Activated CD4-positive, alpha-beta T cell treated with anti-CD3 and anti-CD28 coated beads for 48 hours (primary cell): ENCODE measurements at places on chromosomes 1 and 21.
A peak's percentile ranks its signal among the peaks of the same experiment; 100 is the strongest.

DNA sequence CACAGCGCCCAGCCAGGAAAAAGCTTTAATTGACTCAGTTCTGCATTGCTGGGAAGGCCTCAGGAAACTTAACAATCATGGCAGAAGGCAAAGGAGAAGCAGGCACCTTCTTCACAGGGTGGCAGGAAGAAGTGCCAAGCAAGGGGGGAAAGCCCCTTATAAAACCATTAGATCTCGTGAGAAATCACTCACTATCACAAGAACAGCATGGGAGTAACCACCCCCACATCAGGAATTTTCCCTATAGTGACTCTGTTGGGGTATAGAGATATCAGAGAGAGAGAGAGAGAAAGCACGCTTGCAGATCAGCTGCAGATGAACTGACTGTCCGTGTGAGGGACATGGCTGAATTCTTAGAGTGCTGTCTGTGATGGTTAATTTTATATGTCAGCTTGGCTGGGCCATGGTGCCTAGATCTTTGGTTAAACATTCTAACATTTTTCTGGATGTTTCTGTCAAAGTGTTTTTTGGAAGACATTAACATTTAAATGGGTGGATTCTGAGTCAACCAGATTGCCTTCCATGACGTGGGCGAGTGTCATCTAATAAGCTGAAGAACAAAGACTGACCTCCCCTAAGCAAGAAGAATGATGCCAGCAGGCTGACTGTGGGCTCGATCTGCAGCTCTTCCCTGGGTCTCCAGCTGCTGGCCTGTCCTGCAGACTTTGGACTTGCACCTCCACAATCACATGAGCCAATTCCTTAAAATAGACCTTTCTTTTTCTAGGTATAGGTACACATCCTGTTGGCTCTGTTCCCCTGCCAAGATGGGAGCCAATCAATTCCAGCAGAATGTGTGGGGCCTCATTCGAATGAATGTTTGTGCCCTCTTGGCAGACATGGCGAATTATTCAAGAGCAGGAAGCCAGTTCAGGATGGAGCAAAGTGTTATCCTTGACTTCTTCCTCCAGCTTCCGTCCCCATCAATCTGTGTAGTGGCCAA is 21.4 kb upstream of the CPT2 start:
- no peak for DNase-seq

DNA sequence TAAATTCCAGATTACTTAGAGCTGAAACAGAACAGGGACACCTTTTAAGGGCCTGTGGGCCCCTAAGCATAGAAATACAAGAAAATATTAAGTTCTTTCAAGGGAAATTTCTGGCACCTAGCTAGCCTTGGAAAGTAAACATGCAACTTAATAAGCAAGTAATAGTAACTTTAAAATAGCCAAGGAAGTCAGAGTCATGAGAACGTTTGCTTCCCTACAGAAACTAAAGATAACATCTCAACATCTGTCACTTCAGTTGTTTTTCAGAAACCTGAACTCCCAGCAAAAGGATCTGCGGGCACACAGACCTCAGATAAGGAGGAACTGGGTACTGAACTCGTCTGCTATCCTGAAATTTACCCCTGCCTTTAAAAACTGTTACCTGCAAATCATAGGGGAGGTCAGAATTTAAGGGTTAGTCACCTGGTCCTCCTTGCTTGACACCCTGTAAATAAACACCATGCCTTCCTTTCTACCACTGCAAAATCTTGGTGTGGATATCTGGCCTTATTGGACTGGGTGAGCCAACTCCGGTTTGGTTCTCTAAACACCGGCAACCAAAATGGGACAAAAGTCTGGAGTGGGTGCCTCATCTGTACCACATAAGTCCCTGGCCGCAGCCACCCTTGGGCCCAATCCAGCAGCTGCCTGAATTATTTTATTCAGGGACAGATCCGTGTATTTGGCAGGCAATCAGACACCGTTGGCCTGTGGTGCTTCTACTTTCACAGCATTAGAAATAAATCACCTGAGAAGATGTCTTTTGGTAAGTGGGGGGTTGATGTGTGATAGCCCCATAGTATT is 27.9 kb downstream of the NRDC start:
- no peak for DNase-seq

DNA sequence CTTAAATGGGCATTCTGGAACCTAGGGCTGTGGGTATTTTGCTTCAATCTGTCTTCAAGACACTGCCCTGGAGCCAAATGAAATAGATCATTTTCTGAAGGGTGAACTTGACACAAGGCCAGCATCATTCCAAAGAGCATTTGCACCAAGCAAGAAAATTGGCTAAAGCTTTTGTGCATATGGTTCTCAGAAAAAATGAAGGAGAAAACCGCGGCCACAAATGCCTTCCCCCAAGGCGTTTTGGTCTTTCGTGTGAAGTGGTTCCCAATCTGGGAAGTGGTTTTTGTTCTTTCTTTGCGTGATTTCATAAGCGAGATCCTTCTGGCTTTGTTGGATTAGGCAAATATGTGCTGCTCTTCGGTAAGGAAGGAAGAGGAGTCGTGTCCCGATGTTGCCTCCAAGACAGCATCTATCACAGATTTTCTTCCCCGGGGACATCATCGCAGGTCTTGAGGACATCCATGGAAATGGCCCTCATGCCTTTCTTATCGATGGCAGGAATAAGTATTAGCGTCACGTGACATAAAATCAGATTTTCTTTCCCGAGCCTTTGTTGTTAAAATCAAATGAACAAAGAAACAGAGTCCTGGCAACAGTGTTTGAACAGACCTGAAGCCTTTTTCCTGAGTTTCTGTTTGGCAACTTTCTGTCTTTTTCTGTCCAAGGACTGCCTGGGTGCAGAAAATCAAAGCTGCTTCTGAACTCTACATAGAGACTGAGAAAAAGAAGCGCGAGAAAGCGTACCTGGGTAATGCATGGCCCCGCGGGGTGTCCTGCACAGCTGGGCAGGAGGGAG is 31.0 kb downstream of the ATP5PO start:
- DNase-seq: no peak

DNA sequence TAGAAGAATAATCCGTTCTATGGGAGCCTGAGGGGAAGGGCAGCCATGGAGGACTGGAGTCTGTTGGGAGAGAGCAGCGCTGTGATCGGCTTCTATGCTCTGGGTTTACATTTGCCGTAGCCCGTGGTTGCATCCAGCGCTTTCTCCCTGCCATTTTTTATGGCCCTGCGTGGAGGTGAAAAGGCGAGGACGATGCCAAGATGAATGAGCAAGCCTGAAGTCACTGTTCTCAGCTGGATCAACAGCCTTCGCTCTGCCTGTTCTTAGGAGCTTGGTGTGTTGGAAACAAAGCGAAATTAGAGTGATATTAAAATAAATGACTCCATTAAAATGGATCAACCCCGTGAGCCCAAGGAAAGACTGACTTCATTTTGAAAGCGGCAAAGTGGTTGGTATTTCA is 120.2 kb downstream of the KCNJ6 start:
- no peak for DNase-seq

- no peak for DNase-seq
Measured at GRCh38 chr1:44611866-44612265, 62.4 kb downstream of the TMEM53 start.

DNA sequence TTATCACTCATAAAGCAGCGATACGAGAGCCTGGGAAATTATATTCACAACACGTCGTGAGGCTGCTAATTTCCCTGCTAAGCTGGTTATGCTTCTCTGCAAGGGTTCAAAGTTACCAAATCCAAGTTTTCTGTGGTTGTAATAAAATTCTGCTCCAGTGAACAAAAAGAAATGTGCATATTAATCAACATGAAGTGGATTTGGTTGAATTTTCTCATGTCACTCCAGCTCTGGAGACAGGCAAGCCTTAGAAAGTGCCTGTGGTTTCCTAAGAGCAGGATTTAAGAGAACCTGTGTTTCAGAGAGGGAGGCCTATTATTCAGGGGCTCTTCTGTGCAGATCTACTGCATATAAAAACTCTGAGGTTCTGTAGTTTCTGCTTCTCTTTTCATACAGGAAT is 87.5 kb downstream of the WLS start:
- no peak for DNase-seq

DNA sequence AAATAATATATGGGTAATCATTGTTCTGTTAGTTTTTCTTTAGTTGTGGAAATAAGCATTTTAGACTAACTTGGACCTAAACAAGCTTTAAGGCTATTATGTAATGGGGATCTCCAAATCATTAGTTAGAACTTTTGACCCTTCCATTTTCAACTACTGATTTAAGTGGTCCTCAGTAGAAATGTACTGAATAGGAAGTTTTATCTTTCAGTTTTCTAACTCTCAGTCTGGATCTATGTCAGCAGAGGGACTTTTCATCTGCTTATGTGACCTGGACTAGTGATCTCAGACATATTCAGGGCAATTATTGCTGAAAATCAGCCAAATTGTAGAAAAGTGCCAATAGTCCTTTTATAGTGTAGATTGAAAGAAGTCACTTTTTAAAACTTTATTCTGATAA is 56.0 kb downstream of the SASS6 start:
- no peak for DNase-seq

- no peak for DNase-seq
Measured at GRCh38 chr1:8625981-8626898, 191.2 kb downstream of the RERE start.

- no peak for DNase-seq
Measured at GRCh38 chr1:58401991-58402390, 144.5 kb downstream of the OMA1 start.

DNA sequence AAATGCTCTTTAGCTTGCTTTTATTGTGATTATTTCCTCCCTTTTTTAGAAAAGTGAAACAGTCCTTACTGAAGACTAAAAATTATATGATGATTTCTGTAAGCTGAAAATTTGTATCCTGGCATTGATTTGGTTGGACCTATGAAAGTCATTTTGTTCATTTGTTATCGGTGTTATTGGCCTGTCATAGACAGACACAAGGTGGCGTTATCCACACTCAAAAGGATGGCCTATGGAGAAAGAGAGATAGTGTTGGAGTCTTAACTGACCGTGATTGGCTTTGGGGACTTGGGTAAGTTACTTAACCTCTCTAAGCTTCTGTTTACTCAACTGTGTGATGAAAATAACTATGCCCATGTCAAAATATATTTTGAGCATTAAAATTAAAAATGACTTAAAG is 203.6 kb upstream of the CHODL start:
- DNase-seq: peak; percentile 3

DNA sequence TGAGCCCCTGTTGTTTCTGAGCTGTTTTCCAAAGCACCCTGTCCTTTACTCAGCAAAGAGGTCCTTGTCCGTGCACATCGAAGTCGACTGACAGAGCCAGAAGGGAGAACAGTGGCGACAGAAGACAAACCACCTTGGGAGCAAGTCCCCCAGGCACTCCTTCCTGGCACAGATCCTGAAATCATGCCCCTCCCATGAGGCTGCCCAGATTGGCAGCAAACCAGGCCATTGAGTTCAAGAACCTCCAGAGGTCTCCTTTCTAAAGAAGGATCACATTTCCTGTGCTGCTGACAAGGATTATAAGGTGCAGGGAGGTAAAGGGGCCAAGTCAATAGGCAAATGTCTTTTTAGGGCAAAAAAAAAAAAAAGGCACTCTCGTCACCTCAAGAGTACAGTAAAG is 84.7 kb upstream of the HIVEP3 start:
- no peak for DNase-seq

- peak; percentile 53 for DNase-seq
Measured at GRCh38 chr1:151972542-151973248, 21.0 kb downstream of the S100A10 start.

DNA sequence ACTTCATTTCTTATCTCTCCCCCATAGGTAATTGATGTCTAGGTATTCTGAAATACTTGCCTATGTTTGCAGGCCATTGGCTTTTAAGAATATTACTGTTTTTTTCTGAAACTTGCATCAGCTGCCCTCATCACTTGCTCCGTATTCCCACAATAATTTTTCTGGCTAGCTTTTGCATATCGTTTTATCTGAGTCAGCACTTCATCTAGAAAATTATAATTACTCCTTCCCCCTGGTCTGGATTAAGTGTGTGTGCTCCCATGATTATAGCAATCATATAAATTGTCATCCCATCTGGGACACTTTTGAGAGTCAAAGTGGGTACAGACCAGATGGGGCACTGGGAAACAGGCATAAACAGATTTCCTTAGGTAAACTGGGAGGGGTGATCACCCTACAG is 583.2 kb upstream of the B3GALT2 start:
- no peak for DNase-seq

GRCh38 chr1:183553764-183554163 is 36.5 kb downstream of the NCF2 start:
- DNase-seq: no peak

DNA sequence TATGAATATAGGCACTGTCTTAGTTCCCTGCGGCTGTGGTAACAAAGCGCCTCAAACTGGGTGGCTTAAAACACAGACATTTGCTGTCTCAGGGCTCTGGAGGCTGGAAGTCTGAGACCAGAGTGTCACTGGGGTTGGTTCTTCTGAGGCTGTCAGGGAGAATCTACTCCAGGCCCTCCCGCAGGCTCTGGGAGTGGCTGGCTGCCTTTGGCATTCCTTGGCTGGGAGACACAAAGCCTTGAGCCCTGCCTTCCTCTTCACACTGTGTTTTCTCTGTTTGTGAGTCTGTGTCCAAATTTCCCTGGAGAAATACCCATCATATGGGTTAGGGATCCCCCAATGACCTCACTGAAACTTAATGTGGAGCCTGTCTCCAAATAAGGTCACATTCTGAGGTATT is 38.5 kb downstream of the B3GALT5 start:
- DNase-seq: no peak

DNA sequence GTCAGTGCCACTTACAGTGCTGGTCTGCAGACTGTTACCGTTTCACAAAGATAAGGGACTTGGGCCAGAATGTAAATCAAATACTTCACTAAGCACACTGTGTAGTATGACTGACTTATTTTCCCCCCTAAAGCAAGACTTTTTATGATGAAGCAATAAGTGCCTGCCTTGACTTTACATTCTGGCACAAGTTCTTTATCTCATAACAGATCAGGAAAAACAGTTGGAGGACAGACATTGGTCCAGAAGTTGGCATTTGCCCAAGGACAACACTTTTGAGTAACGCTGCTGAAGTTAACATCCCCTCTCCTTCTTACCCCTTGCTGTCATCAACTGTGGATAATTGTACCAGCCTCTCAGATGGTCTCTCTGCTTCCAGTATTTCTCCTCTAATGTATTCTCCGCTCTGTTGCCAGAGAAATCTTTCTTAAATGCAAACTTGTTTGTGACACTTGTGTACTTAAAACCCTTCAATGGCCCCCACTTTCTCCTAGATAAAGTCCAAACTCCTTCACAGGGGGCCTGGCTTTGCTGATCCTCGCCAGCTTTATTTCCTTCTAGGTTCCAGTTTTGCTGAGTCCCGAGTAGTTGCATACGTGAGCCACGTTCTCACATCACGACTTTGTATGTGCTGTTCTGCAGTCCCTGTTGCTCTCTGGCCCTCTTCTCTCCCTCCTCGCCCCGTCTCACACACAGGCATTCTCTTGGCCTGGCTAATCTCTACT is 45.7 kb downstream of the S1PR1 start:
- no peak for DNase-seq

DNA sequence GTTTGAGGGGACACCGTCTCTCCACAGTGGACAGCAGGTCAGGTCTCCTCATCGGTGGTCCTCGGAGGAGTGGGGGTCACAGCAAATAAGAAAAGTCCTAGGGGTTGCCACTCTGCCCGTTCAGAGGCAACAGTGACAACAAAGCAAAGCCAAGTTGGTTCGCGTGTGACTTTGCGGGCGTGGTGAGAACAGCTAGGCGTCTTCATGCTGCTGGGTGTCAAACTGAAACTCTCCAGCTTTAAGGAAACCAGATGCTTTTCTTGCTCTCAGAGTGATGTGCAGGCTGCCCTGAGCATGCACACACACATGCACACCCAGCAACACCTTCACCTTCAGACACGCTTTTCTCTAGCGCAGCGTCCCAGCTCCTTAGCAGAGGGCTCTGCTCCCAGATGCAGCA is 70.1 kb upstream of the ARHGEF16 start:
- no peak for DNase-seq
